ENCODE measurements at places on chromosomes 11 and 22. TPM values are rescaled to one million over a fixed set of nuclear protein-coding genes. Genes with fewer than 3 reads are reported as not detected.

- DNase-seq: peak; percentile 30
Observed at GRCh38 chr11:64444838-64445441, 86.0 kb downstream of the RPS6KA4 start.

- no peak for DNase-seq
Observed at GRCh38 chr11:33725496-33725895, 10.7 kb downstream of the CD59 start.

Gene LRRN4CL
- total RNA-seq: 0.26 TPM

Gene SMC1B
- not detected for total RNA-seq

Gene CYP2D6
- 0.53 TPM for total RNA-seq

Gene THRSP
- total RNA-seq: not detected

Gene BTG4
- total RNA-seq: 0.51 TPM

Gene OR4S2
- not detected for total RNA-seq

GRCh38 chr11:134229126-134229790 is 4.8 kb downstream of the VPS26B start:
- peak; percentile 25 for DNase-seq

Gene PNPLA5
- total RNA-seq: not detected

Gene IL17RA
- total RNA-seq: 4.4 TPM

DNA sequence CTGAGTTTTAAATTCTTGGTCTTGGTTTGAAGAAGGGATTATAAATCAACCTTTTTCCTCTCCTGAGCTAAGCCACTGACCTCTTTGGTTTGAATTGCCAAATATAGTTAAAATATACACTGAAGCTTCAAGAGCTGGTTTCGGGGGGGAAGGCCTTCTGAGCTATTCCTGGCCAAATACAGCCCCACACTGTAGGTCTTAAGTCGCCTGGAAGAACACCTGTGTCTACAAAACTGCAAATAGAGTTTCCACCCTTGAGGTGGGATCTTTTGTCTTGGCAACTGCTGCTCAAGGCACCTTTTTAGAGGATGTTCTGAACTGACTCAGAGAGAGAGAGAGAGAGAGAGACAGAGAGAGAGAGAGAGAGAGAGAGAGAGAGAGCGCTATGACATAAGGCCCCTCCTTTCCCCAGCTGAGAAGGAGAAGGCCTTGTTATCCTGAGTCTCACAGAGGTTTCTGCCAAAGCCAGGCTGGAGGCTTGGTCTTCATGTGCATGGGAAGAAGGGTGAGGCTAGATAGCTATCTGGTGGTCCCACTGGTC is 5.5 kb downstream of the ADM start:
- DNase-seq: peak; percentile 41

Gene OR8D1
- not detected for total RNA-seq

Gene NECTIN1
- 161 TPM for total RNA-seq

Measured in bronchial epithelial cell (primary cell).